ENCODE measurements at places on chromosomes 2 and 18.

DNA sequence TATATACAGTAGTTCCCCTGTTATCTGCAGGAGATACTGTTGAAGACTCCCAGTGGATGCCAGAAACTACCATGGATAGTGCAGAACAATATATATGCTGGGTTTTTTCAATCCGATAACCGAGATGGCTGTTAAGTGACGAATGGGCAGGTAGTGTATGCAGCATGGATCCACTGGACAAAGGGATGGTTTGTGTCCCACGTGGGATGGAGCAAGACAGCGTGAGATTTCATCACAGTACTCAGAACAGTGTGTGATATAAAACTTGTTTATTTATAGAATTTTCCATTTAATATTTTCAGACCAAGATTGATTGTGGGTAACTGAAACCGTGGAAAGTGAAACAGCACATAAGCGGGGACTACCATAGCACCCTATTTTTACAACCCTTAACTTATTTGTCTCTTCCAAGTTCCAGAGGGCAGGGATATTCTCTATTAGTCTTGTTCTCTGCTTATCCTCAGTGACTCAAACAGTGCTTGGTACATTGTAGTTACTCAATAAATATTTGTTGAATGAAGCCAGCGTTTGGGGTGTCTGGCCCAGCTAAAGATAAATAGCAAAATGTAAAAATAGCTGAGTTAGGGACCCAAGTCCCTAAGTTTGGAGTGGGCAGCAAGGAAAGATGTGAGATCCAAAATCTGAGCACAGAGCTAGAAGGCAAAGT, 50.0 kb downstream of the RHBDD1 start:
- no peak for DNase-seq

- DNase-seq: no peak
Measured at GRCh38 chr18:33581856-33582255, 3.8 kb downstream of the ASXL3 start.

DNA sequence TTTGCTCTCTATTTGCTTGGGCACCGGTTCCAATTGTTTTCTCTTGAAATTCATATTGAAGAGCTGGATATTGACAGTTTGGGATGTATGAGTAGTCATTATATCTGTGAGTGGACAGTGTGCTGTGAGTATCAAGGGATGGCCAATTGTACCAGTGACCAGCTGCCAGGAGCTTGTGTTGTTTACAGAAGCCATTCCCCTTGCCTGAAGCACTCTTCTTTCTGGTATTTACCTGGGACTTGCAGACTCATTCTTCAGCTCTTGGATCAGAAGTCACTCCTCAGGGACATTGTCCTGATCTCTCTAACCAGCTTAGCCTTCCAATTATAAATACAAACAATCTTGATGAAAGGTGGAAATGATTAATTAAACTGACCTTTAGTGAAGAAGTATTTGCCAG, 438.3 kb upstream of the LRATD1 start:
- DNase-seq: no peak

GRCh38 chr2:119674711-119675500, 4.1 kb upstream of the TMEM177 start:
- DNase-seq: no peak

GRCh38 chr18:46554406-46555080, 102.5 kb downstream of the LOXHD1 start:
- no peak for DNase-seq

- no peak for DNase-seq
Measured at GRCh38 chr2:232336981-232337720, 41.4 kb upstream of the ALPP start.

- DNase-seq: no peak
Measured at GRCh38 chr2:168030862-168031624, 216.4 kb downstream of the STK39 start.

- DNase-seq: no peak
Measured at GRCh38 chr18:45103319-45104048, 422.8 kb downstream of the SETBP1 start.

DNA sequence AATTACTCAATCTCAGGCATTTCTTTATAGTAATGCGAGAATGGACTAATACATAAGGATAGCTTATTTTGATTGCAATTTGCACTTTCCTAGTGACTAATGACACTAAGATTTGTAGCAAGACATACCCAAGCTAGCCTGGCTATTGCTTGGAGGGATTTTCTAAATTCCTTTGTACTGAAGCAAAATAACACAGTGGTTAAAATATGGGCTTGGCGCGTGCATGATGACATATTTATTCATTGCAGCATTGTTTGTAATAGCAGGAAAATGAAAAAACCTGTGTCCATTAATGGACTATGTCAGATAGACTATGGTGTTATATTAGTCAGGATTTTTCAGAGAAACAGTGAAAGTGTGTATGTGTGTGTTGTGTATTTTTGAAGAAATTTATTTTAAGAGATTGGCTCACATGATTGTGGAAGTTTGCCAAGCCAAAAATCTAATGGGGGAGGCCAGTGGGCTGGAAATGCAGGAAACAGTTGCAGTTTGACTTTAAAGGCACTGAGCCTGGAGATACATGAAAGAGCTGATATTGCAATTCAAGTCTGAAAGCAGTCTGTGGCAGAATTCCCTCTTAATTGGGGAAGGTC, 16.7 kb upstream of the LAPTM4A start:
- DNase-seq: no peak

All from iPS DF 19.7 (cell line).